Activated CD4-positive, alpha-beta T cell treated with anti-CD3 and anti-CD28 coated beads, Interleukin-2, amount 10 ng/mL, durations not matched to agents 7 days and 5 days (primary cell): ENCODE measurements at places on chromosomes 5 and 9. TPM values are rescaled to one million over a fixed set of nuclear protein-coding genes. Genes with fewer than 3 reads are reported as not detected.

Gene PTGDS
- 22.1 TPM for total RNA-seq

Gene SPINK4
- not detected for total RNA-seq

Gene SPATA31D4
- total RNA-seq = not detected

Gene PCDHGB5
- total RNA-seq = not detected

Gene LHX2
- not detected for total RNA-seq

Gene RASGEF1C
- not detected for total RNA-seq

Gene RFX3
- 12.5 TPM for total RNA-seq

Gene PCDHGA9
- not detected for total RNA-seq

Gene MYMK
- total RNA-seq = not detected

Gene IFNB1
- total RNA-seq = not detected

Gene CYLC2
- not detected for total RNA-seq

Gene CDKN2AIPNL
- 27.6 TPM for total RNA-seq

Gene PLPP7
- 0.21 TPM for total RNA-seq

Gene BAAT
- 0.07 TPM for total RNA-seq

Gene INVS
- total RNA-seq = 15.8 TPM
